ENCODE measurements at places on chromosomes 11 and 22.

GRCh38 chr22:34866495-34867131 is 199.3 kb upstream of the ISX start:
- no peak for DNase-seq

- DNase-seq, result no peak
Measured at GRCh38 chr11:130449310-130449990, 1.0 kb downstream of the ADAMTS15 start.

- no peak for DNase-seq
Measured at GRCh38 chr11:84383576-84383975, 1097.4 kb upstream of the CCDC90B start.

DNA sequence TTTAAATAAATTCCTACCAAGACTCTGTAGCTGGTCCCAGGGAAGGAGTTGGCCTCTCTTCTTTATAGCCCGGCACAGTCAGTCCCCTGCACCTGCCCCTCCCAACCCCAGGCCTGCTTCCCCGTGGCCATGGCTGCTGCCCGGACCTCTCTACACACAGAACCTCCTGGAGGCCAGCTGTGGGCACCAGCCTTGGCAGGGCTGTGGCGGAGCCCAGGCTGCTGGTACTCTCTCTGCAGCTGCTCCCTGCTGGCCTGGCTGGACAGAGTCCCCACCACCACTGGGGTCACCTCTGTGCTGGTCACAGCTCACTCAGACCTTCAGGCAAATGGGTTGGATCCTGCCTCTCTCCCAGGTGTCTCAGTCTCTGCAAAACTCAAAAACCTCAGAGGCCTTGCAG is 69.3 kb downstream of the LRP5 start:
- DNase-seq, result no peak

- DNase-seq, result no peak
Measured at GRCh38 chr11:44199298-44199697, 103.8 kb downstream of the EXT2 start.

GRCh38 chr11:10317151-10317755 is 12.4 kb downstream of the ADM start:
- DNase-seq, result no peak

DNA sequence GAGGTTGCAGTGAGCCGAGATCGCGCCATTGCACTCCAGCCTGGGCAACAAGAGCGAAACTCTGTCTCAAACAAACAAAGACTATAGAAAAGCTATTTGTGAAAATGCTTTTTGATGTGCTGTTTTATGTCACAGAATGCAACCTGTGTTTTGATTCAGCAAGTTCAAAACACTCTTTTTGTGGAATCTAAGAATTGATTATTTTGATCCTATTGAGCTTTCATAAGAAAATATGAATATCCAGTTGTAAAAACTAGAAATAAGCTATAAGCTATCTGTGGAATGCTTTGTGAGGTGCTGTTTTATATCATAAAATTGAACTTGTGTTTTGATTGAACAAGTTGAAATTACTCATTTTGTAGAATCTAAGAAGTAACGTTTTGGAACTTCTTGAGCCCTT is 110.7 kb upstream of the VPREB1 start:
- no peak for DNase-seq
